EH (cell line): ENCODE measurements at places on chromosomes 4 and X.
A peak's percentile ranks its signal among the peaks of the same experiment; 100 is the strongest.

GRCh38 chr4:16752150-16752549 is 146.3 kb downstream of the LDB2 start:
- peak; percentile 24 for DNase-seq

DNA sequence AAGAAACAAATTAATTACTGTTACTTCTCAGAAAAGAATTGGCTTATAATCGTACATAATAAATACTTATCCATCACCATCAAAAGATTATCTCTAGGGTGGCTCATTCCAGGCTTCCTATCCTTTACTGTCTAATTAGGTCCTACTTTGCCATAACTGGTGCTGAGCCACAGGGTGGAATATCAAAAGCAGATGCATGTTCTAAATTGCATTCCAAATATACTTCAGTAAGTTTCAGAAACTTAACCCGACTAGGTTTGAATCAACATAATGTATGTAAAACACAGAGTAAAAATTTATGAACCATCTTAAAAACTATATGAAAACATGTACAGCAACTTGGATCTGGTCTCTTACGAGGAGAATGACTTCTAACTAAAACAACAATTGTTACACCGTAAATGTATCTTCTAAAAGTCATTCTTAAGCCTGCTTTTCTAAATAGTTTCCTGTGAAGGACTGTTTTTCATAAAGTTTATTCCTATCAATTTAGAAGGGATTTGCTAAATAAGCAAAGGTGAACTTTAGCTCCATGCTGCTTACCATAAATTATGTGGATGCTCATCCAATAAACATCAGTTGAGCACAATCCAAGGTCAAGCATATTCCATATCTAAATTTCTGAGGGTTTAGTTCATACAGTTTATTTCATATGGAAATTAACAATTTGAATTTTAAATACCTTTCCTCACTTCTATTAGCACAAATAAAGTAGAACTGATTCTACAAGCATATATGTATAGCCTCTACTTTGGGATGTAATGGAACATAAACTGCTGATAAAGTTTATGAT is 13.4 kb downstream of the ZAR1 start:
- no peak for DNase-seq

GRCh38 chr4:6539009-6539764 is 35.8 kb upstream of the MAN2B2 start:
- DNase-seq: no peak

DNA sequence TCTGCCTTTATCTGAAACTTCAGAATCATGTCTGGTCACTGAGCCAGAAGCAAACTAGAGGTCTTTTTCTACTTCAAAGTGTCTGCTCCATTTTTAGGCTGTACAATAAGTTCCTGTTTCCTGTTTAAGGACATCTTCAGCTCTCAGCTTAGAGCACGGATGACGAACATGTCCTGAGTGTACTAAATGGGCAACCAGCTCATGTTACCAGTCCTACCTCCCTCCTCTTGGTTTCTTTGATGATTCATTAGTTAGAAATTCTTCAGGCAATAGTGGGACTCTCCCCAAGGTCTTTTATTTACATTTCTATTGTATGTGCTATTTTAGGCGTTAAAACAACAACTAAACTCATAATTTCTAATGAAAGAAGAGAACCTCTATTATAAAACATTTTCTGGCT is 58.0 kb downstream of the ENPEP start:
- peak; percentile 96 for DNase-seq

DNA sequence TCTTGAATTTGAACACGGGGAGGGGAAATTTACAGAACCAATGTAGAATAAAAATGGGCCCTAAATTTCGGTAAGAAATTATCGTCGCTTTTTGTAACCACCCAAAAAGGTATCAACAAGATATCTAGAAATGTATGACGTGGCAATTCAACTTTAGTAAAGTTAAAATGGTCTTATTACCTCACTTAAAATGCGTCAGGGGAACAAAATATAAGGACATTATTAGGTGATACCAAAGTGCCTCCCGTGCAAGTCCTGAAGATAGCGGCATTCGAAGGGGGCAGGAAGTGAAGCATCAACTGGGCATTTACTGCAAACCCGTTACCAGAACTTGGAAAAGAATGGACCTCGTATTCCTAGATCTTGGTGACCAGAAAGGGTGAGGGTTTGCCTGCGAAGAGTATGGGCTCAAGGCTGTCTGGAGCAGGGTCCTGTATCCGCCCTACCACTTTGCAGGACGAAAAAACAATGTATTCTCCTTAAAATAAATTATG is 980 bp downstream of the AP1S2 start:
- peak; percentile 29 for DNase-seq

DNA sequence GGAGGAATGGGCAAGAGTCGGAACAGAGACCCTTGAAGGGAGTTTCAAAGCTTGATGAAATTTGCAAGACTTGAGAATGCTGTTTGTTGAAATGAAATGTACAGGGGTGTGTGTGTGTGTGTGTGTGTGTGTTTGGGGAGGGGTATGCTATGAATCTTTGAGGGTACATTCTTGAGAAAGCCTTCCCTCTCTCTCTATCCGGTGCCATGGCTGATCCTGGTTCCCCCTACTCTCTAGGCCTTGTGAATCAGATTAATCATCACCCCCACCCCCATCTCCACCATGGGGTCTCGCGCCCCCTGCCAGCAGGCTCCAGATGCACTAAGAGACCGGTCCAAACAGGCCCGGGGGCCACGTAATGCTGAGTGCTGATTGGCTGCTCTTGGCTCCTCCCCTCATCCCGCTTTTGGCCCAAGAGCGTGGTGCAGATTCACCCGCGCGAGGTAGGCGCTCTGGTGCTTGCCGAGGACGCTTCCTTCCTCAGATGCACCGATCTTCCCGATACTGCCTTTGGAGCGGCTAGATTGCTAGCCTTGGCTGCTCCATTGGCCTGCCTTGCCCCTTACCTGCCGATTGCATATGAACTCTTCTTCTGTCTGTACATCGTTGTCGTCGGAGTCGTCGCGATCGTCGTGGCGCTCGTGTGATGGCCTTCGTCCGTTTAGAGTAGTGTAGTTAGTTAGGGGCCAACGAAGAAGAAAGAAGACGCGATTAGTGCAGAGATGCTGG is at the start of gene HTR2C:
Gene HTR2C (plus strand): TSS at position 441 of the 729 bp plus-strand sequence. CDS start 142,851 bp downstream, outside the sequence.
- no peak for DNase-seq

- peak; percentile 91 for DNase-seq
These were observed 98.3 kb downstream of the DCLK2 start for GRCh38 chr4:150176547-150176946.

DNA sequence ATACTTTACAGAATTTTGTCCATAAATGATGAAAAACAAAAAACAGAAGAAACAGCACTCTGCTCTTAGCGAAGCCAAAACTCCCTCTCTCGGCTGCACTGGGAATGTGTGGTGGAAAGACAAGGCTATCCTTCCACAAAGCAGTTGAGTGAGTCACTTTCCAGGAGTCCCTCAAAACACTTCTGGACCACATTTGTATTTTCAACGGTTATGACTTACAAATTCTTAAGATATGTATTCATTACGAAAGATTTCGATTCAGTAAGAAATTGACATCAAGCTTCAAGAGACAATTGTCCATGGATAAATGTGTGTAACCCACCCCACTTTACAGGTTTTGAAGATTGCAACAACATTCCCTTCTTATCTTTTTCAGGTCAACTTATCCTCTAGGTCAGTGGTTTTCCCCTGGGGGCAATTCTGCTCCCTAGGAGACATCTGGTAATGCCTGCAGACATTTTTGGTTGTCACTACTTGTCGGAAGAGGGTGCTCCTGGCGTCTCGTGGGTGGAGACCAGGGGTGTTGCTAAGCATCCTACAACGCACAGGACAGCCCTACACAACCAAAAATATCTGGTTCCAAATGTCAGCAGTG is 66.7 kb upstream of the MTNR1A start:
- DNase-seq: peak; percentile 93

GRCh38 chr4:112247021-112247420 is 15.4 kb downstream of the AP1AR start:
- DNase-seq: no peak

DNA sequence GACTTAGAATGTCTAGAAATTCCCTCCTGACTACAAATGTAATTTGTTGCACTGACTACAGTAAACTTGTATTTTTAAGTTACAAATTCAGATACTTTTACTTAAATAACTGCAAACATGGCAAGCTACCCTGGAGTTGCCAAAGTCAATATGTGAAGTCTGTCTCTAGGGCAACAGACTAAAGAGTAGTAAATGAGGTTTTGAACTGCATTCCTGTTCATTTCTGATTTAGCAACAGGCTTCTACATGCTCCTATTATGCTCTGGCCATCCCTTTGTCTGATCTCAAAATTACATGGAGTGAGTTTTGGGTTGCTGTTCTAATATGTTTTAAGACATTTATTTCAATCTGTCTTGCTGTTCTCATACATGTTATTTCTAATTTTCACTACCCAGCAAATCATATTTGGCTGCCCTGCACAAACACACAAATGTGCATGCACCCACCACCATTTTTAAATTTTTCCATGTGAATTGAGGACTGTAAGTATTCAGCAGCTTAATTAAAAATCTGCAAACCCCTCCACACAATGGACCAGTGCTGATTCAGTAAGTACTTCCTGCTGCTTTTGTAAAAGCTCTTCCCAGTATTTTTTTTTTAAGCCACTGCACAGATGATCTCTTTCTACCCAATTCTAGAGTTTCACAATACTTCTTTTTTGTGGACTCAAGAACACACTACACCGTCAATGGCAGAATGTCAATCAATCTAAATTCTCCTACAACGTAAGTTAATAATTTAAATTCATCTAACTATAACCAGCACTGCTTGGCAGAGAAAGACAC is 26.7 kb downstream of the SH3RF1 start:
- peak; percentile 81 for DNase-seq

DNA sequence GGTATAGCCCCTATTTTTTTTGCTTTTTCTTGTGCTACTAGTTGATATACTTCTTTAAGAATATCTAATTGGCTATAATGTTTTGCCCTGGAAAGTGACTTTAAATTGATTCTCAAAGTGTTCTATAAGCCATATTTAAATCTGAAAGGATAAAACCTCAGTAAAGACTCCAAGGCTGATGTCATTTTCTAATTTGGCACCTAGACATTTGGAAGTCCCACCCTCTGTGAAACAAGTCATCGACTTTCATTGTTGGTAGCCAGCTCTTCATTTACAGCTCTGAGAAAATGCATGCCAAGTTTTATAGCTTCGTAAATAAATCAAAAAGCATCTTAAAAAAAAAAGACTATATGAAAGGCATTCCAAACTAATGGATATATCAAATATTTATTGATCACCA is 18.0 kb upstream of the STAG2 start:
- DNase-seq: no peak

- DNase-seq: no peak
These were observed 3.5 kb upstream of the TIMP1 start for GRCh38 chrX:47578692-47579091.

DNA sequence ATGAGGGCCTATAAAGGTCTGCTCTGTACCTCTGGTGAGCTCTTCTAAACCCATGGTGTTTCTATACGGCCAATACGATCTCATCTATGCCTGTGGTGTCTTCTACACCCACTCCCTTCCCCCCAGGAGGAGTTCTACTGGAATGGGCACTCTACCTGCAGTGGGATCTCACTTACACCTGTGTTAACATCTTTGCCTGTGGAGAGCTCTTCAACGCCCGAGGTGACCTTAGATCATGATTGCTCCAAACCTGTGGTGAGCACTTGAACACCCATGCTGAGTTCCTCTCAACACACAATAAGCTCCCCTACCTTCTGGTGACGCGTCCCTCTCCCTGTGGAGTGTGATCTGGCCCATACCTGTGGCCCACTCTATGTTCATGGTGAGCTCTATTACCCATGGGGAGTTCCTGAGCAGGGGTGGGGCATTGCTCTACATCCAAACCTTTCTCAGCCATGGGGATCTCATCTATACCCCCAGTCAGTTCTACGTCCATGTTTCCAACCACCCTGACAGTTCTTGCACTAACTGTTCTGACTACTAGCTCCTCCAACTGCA is 48.6 kb downstream of the BCOR start:
- DNase-seq: no peak

- DNase-seq: no peak
These were observed 1425.5 kb downstream of the PCDH18 start for GRCh38 chr4:136106753-136107152.

DNA sequence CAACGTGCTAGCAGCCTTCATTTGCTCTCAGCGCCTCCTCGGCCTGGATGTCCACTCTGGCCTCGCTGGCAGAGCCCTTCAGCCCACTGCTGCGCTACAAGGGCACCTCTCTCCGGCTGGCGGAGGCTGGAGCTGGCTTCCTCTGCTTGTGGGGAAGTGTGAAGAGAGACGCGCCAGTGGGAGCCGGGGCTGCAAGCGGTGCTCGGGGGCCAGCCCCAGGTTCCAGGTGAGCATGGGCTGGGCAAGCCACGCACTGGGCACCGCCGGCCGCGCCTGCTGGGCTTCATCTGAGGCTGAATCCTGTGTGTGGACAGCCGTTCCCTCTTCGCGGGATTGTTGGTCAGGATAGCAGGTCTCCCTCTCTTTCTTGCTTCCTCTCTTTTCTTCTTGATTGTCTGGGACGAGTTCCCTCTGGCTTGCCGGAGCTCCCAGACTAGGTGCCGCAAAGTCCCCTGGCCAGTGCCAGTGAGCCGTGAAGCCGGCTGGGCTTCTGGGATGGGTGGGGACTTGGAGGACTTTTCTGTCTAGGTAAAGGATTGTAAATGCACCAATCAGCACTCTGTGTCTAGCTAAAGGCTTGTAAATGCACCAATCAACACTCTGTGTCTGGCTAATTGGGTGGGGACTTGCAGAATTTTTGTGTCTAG is 165.0 kb downstream of the HEPH start:
- no peak for DNase-seq

DNA sequence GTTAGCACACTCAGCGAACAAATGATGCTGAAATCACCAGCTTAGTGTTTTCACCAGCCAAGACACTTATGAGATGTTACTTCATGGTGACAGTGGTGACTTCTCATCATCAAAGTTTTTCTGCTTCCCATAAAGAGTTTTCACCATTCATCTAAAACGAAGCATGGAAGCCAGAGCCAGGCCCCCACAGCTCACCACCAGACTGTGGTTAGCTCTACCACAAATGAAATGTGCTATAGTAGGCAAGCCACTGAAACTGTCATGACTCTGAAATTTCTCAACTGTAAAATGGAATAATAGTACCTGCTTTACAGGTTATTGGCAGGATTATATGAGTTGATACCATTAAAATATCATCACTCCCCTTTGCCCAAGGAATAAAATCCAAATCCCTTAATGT is 56.4 kb upstream of the HHIP start:
- DNase-seq: no peak

DNA sequence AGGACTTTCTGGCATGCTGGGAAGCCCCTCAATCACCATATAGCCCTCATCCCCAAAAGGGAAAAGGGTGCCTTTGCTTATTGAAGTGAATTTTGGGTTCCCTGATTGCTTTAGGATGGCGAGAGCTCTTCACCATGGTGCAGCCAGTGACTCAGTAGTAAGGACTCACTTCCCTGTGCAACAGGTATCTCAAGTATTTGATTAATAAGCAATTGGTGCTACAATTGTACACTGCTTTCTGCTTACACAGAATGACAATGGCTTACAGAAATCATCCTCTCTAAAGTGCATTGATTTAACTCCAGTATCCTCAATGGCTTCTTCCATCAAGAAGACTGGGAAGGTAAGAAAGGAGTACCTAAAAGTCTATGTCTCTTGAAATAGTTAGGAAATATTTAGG is 143.7 kb upstream of the SMIM10 start:
- no peak for DNase-seq
